ENCODE measurements at places on chromosomes 3 and 15. TPM values are rescaled to one million over a fixed set of nuclear protein-coding genes. Genes with fewer than 3 reads are reported as not detected.

The CHL1 gene
- 17.9 TPM for total RNA-seq

The HCLS1 gene
- 48.7 TPM for total RNA-seq

The LSAMP gene
- total RNA-seq: 11.4 TPM

The REC114 gene
- not detected for total RNA-seq

The MESP1 gene
- 4.6 TPM for total RNA-seq

The PRKCI gene
- 25.2 TPM for total RNA-seq

The ACTC1 gene
- 40.5 TPM for total RNA-seq

The PPP1R14D gene
- total RNA-seq: 23.4 TPM

The SPESP1 gene
- 5.9 TPM for total RNA-seq

The LYZL4 gene
- 0.32 TPM for total RNA-seq

The SH2D7 gene
- 2.3 TPM for total RNA-seq

The CCDC39 gene
- not detected for total RNA-seq

The IGSF10 gene
- total RNA-seq: 13.6 TPM

The CYP1A1 gene
- 13.8 TPM for total RNA-seq

The GLDN gene
- total RNA-seq: 20.7 TPM

The GUCA1C gene
- not detected for total RNA-seq

The PRSS50 gene
- total RNA-seq: 0.17 TPM

The GPR62 gene
- 0.55 TPM for total RNA-seq

The COL8A1 gene
- total RNA-seq: 3.7 TPM

The CCDC13 gene
- 1.4 TPM for total RNA-seq

The STAB1 gene
- 222 TPM for total RNA-seq

The ITIH3 gene
- 2.0 TPM for total RNA-seq

The PLXNB1 gene
- 257 TPM for total RNA-seq

The BCHE gene
- 4.0 TPM for total RNA-seq

The SERF2 gene
- 965 TPM for total RNA-seq

The LMAN1L gene
- total RNA-seq: not detected

The CNTN3 gene
- 10.8 TPM for total RNA-seq

The AP3B2 gene
- total RNA-seq: 0.69 TPM

The LRRC31 gene
- total RNA-seq: 2.9 TPM

The IL5RA gene
- 0.60 TPM for total RNA-seq

All from mucosa of gallbladder (tissue), 1 donor.